Posterior cingulate gyrus (tissue), 11 donors: ENCODE measurements at places on chromosomes 2 and 18.
A peak's percentile ranks its signal among the peaks of the same experiment; 100 is the strongest.

DNA sequence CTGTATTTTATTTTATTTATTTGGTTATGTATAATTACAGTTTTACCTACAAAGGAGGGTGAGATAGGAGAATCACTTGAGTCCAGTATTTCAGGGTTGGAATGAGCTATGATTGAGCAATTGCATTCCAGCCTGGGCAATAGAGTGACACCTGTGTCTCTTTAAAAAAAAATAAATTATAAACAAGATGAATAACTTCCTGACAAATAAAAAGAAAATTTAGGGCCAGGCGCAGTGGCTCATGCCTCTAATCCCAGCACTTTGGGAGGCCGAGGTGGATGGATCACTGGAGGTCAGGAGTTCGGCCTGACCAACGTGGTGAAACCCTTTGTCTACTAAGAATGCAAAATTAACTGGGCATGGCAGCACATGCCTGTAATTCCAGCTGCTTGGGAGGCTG, 17.3 kb downstream of the MTA3 start:
- DNase-seq, result no peak

DNA sequence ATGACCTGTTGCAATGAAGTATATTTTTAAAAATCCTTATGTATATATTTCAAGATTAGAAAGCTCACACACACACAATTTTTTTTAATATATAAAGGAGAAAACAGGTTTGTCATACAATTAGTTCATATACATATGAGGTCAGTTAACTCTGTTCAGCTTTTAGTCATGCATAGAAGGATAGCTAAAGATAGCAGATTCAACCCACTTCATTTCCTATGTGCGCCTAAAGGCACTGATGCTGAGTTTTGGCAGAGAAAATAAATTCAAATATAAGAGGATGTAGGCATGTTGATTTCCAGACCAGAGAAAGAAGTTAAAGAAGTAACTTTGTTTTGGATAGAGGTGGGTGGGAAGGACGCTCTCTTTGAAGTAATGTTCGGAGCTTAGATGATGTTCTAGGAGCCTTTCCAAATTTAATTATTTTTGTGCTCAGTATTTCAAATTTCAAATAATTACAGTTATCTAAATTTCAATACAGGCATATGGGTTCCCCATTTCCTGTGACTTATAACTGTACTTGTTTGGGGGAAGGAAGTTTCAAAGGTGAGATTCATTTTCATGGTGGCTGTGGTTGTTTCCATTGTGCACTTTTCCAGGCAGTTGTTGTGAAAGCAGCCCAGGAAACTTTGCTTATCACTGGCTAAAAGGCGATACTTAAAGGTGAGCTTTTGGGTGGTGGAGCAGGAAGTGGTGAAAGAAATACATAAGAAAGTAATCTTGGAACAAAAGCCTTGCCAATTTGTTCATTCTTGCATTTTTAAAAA, 523.4 kb upstream of the FANCL start:
- DNase-seq, result no peak

DNA sequence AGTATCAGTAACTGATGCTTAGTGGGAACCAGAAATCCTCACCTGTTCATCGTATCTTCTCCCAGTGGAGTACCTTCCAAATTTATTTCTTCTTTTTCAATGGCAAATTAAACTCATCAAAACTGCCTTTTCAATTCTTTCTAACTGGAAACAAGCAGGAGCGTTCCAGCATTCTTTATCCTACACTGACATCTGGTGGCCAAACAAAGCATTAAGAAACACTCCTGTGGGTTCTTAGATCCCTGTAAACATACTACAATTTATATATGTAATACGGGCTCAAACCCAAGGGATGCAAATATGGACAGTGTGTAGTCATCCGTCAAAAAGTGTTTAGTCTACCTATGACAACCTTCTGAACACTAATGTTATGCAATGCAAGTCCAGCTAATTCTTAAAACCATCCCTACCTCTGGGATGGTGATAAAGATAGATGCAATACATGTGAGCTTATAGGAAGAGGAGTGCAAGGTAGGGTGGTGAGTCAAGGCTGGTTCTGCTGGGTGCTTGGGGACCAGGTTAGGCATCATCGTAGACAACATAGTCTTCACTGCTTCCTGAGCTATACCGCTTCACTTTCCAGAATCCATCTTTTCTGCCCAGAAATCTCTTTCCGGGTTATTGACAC, 375.0 kb downstream of the CTNNA2 start:
- DNase-seq, result peak; percentile 44

- DNase-seq, result no peak
These were observed 42.3 kb upstream of the ATG16L1 start for GRCh38 chr2:233209117-233209532.

DNA sequence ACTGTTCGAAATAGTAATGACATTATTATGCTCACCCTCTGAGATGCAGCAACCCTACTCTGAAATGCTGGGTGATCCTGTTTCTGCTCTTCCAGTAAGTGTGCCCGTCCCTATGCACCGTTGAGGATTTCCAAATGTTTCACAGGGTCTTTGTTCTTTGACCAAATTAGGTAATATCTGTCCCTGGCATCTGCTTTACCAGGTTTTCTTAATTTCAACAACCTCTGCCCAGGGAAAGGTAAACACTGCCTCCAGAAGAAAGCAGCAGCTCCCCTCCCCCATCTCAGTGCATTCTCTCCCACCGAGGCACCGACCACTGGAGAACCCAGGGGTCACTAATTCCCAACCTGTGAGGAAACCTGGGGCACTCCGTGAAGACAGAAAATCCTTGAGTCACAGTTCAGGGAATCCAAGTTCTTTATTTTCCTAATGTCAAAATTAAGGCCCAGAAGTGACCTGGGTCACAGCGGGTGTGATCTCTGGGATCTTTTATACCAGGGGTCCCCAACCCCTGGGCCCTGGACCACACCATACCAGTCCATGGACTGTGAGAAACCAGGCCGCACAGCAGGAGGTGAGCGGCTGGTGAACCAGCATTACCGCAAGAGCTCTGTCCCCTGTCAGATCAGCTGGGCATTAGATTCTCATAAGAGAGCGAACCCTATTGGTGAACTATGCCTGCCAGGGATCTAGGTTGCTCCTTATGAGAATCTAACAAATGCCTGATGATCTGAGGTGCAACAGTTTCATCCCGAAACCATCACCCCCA, 1.2 kb upstream of the GRB14 start:
- DNase-seq, result no peak

DNA sequence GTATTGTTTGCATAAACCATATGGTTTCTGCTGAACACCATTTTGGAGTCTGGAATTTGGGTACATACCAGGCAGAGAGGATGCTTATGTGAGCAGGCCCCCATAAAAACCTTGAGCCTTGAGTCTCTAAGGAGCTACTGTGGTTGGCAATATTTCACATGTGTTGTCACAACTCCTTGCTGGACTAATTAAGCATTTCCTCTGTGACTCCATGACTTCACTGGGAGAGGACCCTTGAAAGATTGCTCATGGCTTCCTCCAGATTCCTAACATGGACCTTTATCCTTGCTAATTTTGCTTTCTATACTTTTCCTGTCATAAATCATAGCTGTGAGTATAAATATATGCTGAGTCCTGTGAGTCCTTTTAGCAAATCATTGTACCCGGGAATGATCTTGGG, 7.6 kb upstream of the COQ10B start:
- no peak for DNase-seq

DNA sequence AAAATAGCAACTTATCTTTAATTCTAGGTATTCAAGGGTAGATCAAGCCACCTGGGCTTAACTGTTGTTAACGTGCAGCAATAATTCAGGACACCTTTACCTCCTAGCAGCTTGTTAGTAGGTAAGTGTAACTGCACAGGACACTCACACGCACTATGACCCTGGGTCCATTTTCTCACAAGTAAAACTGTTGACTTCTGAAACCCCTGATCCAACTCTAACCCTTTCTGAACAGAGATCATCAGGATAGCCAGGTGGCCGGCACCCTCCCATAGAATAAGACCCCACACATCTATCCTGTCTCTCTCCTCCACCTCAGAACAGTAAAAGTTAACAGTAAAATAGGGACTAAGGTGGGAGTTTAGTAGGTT, 610 bp downstream of the SPC25 start:
- DNase-seq, result no peak

- no peak for DNase-seq
These were observed 693 bp upstream of the LRP2 start for GRCh38 chr2:169362894-169363559.

DNA sequence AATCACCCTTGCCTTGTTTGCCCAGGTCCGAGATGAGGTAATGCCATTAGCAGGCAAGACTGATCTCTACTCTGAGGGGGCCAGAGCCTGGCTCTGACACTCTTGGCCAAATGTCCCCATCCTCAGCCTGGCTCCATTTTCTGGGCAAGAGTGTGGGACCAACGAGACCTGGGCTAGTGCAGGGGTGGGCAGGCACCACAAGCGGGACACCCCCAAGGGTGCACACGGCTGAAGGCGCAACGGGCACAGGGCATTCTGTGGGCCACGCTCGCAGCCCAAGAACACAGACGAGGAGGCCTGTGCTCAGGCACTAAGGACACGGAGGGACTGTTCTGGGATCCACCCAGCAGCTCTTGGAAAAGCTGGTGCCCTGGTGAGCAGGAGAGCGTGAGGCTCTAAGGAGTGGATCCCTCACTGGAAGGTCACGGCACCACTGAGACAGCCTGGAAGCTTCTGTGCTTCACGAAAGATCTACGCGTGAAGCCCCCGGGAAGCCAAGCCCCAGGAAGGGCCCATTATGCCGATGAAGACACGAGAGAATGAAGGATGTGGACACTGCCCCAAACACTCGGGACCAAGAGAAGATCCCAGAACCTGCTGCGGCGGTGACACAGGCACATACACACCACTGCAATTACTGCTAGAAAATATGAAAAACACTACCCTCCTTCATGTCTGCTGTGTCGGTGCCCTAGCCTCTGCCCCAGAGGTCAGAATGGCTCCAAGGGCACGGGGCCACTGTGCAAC, 138.2 kb downstream of the HDAC4 start:
- DNase-seq, result no peak

GRCh38 chr18:57029761-57030160, 117.1 kb upstream of the BOD1L2 start:
- DNase-seq, result no peak

DNA sequence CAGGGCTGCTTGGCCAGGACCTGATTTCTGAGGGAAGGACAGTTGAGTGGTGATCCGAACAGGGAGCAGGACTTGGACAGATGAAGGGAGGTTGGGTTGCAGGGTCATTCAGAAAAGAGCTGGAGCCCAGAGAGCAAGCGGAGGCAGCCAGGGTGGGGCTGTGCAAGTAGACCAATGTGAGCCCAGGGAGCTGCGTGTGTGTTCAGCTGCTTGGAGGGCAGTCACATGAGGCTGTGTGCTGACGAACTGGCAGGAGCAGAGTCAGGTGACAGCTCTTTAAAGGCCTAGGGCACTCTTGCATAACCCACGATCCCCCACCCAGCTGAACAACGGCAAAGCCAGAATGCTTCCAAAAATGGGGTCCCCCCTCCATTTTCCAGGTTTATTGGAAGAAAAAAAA, 4.6 kb upstream of the MLPH start:
- no peak for DNase-seq

DNA sequence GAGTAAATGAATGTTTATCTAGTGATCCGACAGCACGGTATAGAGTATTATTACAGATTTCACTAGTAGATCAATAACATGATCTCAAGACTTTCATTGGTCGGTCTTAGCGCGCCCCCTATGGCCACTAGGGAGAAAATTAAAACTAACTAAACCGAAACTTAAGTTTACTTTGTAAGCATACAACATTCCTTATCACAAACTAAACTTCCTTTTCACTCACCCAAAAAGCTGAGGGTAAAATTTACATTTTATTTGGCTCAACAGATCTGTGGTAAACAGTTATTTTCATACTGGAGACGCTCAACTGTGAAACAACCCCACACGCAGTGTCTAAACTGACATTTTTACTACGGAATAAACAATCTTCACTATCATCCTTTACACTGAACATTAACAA, 215.6 kb upstream of the MAP2 start:
- peak; percentile 24 for DNase-seq

- no peak for DNase-seq
These were observed 65.8 kb downstream of the NDUFA10 start for GRCh38 chr2:239959059-239959971.

- DNase-seq, result no peak
These were observed 146.3 kb upstream of the TWIST2 start for GRCh38 chr2:238701341-238702206.

GRCh38 chr18:13246591-13246990, 28.0 kb downstream of the LDLRAD4 start:
- DNase-seq, result no peak

DNA sequence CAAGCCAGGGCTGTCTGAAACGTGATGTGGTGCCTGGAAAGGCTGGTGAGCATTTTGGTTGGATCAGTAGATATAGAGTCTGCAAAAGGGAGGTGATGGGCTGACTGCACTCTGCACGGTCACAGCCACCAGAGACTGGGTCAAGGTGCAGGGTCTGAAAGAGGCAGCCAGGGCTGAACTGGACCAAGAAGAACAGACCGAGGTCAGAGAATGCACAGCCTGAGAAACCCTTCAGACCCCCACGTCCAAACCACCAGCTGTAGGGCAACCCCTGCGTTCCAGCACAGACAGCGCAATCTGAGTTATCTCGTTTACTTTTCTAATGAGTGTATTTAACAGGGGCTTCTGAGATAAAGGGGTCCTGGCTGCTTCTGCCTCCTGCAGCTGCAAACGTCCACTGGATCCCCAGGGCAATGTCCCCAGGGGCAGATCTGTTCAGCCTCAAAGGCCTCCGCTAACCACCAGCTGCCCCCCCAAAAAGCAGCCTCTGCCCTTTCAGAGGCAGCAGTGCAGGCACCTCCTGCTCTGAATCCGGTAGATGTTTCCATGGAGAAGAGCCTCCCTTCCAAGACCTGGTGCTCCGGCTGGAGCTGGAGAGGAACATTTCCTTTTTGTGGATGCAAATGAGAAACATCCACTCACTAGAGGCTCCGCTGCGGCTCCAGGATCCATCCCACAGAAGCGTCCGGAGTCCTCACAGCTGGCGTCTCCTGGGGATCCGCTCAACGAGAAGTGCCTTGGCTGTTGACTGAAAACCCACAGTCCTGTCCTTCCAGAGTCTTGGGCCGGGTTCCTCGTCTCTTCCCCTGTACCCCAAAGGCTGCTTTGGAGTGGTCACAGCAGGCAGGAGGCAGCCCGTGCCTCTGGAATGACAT, 970 bp upstream of the KCNG2 start:
- DNase-seq, result peak; percentile 60

DNA sequence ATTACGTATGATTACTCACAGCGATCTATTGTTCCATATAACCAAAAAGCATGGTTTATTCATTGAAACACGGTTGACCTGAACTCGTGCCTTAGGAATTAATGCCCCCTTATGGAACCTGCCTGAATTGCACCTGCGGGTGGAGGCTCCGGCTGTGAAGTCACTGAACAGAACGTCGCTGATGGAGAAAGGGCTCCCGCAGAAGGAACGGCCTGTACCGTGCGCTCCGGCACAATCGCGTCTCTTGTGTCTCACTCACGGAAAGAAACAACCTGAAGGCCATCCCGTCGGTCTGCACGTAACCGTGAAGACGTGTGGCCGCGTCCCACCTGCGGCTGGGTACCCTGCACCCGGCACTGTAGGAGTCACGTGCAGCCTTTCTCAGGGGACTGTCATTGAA, 133.1 kb downstream of the NFATC1 start:
- no peak for DNase-seq
